ENCODE measurements at places on chromosomes 6 and 20.

GRCh38 chr6:106561686-106562405 lies 67.5 kb downstream of the RTN4IP1 start:
- no peak for DNase-seq

- DNase-seq = no peak
Observed at GRCh38 chr6:34981951-34982350, 92.9 kb downstream of the ANKS1A start.

GRCh38 chr6:170345662-170346061 lies 39.1 kb downstream of the FAM120B start:
- DNase-seq = no peak

- DNase-seq = no peak
Observed at GRCh38 chr6:111952274-111952673, 79.0 kb upstream of the FYN start.

- DNase-seq = no peak
Observed at GRCh38 chr20:63009988-63010769, 3.4 kb upstream of the BHLHE23 start.

GRCh38 chr20:48733296-48733790 lies 94.5 kb downstream of the PREX1 start:
- no peak for DNase-seq

DNA sequence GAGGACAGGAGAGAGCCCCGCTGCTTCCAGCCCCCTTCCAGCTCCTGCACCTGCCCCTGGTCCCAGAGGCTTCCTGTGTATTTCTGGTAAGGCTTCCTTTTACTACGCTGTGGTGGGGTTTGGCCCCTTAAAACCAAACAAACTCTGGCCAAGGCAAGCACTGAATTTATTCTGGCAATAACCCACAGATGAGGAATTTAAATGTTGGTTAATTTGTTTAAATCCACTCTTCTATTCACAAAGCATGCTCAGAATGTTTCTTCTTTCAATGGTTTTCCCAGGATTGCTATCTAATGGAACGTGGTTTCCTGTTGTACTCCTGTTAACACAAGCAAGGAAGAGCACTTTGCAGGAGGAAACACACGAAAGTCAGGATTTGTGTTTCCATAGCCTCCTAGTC lies 236.5 kb upstream of the FOXQ1 start:
- DNase-seq = no peak

- no peak for DNase-seq
Observed at GRCh38 chr6:163123098-163123497, 291.4 kb upstream of the QKI start.

DNA sequence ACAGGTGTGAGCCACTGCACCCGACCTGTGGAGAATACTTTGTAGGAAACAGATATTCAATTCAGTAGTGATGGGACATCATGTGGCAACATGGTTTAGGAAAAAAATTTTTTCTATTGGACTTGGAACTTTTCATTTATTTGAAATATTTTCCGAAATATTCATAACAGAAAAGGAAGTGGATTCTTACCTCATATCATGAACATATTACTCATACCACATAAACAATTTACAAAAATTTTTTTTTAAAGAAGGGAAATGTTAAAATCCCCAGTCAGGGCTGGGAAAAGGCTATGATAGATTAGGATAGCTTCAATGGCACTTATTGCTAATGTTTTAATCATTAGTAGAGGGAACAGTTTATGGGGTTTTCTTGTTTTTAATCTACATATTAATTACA lies 6.8 kb upstream of the ALDH8A1 start:
- DNase-seq = no peak

- no peak for DNase-seq
Observed at GRCh38 chr6:152241013-152241766, 396.0 kb downstream of the SYNE1 start.

- peak; percentile 84 for DNase-seq
Observed at GRCh38 chr20:49534255-49534712, 33.7 kb downstream of the PTGIS start.

GRCh38 chr20:3330046-3330741 lies 77.3 kb downstream of the DNAAF9 start:
- peak; percentile 9 for DNase-seq

GRCh38 chr6:35469751-35470662 lies 1.8 kb downstream of the RPL10A start:
- no peak for DNase-seq

DNA sequence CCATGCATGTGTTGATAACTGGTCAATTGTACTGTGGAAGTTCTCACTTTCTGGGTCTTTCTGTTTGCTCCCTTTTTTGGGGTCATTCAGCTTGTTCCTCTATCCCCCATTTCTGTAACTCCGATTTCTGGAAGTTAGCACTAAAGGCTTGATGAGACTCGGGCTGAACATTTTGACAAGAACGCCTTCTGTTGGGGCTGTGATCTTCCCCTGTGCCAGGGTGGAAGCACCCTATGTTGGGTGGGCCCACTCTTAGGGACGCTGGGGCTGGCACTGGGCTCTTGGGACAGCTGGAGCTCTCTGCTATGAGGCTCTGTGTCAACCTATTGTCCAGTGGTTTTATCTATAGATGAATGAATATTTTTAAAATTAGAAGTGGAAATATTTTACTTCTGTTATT lies 60.1 kb upstream of the FRMD1 start:
- no peak for DNase-seq

Measured in HS-5 (cell line).